A375 (cell line): ENCODE measurements at places on chromosomes 4 and X. TPM values are rescaled to one million over a fixed set of nuclear protein-coding genes. Genes with fewer than 3 reads are reported as not detected.

The MAGEA6 gene
- total RNA-seq: 120 and 123 TPM in 2 replicates

The ATP1B4 gene
- total RNA-seq: not detected in 2 replicates

The RAP2C gene
- 10.4 and 12.5 TPM in 2 replicates for total RNA-seq

The HMX1 gene
- total RNA-seq: not detected in 2 replicates

The RAI2 gene
- not detected in 2 replicates for total RNA-seq

The PIR gene
- 46.6 and 46.8 TPM in 2 replicates for total RNA-seq

The PCDH18 gene
- 0.96 and 1.6 TPM in 2 replicates for total RNA-seq

The MGAT4D gene
- not detected in 2 replicates for total RNA-seq

The CBR4 gene
- total RNA-seq: 13.1 and 14.9 TPM in 2 replicates

The ARMCX4 gene
- total RNA-seq: 0.94 and 1.6 TPM in 2 replicates

The VSIG4 gene
- total RNA-seq: not detected in 2 replicates

The STPG2 gene
- total RNA-seq: not detected in 2 replicates

The DDIT4L gene
- 0.03 TPM in 1 of 2 replicates, not detected in the other for total RNA-seq

The FABP2 gene
- total RNA-seq: not detected in 2 replicates

The PAGE2B gene
- total RNA-seq: 0.45 TPM in 1 of 2 replicates, not detected in the other

The CSAG2 gene
- not detected in 2 replicates for total RNA-seq

The PPP4R3C gene
- total RNA-seq: 0.24 TPM in 1 of 2 replicates, not detected in the other

The CLGN gene
- total RNA-seq: 0.08 and 0.34 TPM in 2 replicates

The SHOX gene
- total RNA-seq: not detected in 2 replicates

The HPSE gene
- total RNA-seq: 2.4 and 2.7 TPM in 2 replicates

The KIF4A gene
- total RNA-seq: 29.9 and 32.9 TPM in 2 replicates

The SLC6A14 gene
- not detected in 2 replicates for total RNA-seq

The ZMAT1 gene
- total RNA-seq: 0.04 and 0.05 TPM in 2 replicates

The F8A2 gene
- total RNA-seq: not detected in 2 replicates

The RIBC1 gene
- 1.4 and 3.1 TPM in 2 replicates for total RNA-seq

The TBX22 gene
- total RNA-seq: not detected in 2 replicates

The MAGEB1 gene
- not detected in 2 replicates for total RNA-seq

The NIPAL1 gene
- total RNA-seq: 2.0 and 4.1 TPM in 2 replicates

The GPRIN3 gene
- total RNA-seq: 0.19 and 0.27 TPM in 2 replicates

The SSX4 gene
- 0.53 and 1.0 TPM in 2 replicates for total RNA-seq

The MAGEB17 gene
- total RNA-seq: not detected in 2 replicates

The CTAG1A gene
- total RNA-seq: 581 and 722 TPM in 2 replicates

The DOCK11 gene
- total RNA-seq: 5.5 and 9.1 TPM in 2 replicates

The SMIM43 gene
- not detected in 2 replicates for total RNA-seq

The GLOD5 gene
- total RNA-seq: not detected in 2 replicates

The SH3RF1 gene
- total RNA-seq: 9.4 and 14.0 TPM in 2 replicates

The KLHL15 gene
- total RNA-seq: 14.1 and 16.2 TPM in 2 replicates

The MAGEA8 gene
- not detected in 2 replicates for total RNA-seq

The CPEB2 gene
- 2.2 and 2.4 TPM in 2 replicates for total RNA-seq

The RHOH gene
- not detected in 2 replicates for total RNA-seq

The SLIT2 gene
- 1.5 and 2.9 TPM in 2 replicates for total RNA-seq

The HELT gene
- not detected in 2 replicates for total RNA-seq

The XAGE1A gene
- total RNA-seq: 215 and 216 TPM in 2 replicates

The GABRQ gene
- not detected in 2 replicates for total RNA-seq

The COL4A6 gene
- total RNA-seq: 0.37 TPM in 1 of 2 replicates, not detected in the other

The TMEM35A gene
- total RNA-seq: not detected in 2 replicates

The INTS12 gene
- 16.9 and 17.8 TPM in 2 replicates for total RNA-seq

The TEC gene
- 1.1 and 3.4 TPM in 2 replicates for total RNA-seq

The ADGRL3 gene
- total RNA-seq: 5.0 and 5.6 TPM in 2 replicates

The SERTM2 gene
- not detected in 2 replicates for total RNA-seq

The CFI gene
- 9.8 and 11.4 TPM in 2 replicates for total RNA-seq

The KDR gene
- total RNA-seq: 0.53 and 0.72 TPM in 2 replicates

The RNF128 gene
- 2.6 and 3.8 TPM in 2 replicates for total RNA-seq

The ANTXR2 gene
- 8.8 and 11.7 TPM in 2 replicates for total RNA-seq

The FAM47A gene
- not detected in 2 replicates for total RNA-seq

The LANCL3 gene
- 0.75 and 1.3 TPM in 2 replicates for total RNA-seq

The ZNF141 gene
- 7.4 and 9.1 TPM in 2 replicates for total RNA-seq

The PF4V1 gene
- total RNA-seq: not detected in 2 replicates

The POF1B gene
- total RNA-seq: 0.05 TPM in 1 of 2 replicates, not detected in the other
